ENCODE measurements at places on chromosomes 16 and 17. TPM values are rescaled to one million over a fixed set of nuclear protein-coding genes. Genes with fewer than 3 reads are reported as not detected.

KRT36 gene
- 0.22 TPM for total RNA-seq

LRRC46 gene
- total RNA-seq = 0.29 TPM

CACNG3 gene
- total RNA-seq = not detected

P4HB gene
- 1,222 TPM for total RNA-seq

SOST gene
- not detected for total RNA-seq

CCL23 gene
- not detected for total RNA-seq

Measured in placental pericyte (primary cell).